ENCODE measurements at places on chromosomes 7 and 10. TPM values are rescaled to one million over a fixed set of nuclear protein-coding genes. Genes with fewer than 3 reads are reported as not detected.
A peak's percentile ranks its signal among the peaks of the same experiment; 100 is the strongest.

DNA sequence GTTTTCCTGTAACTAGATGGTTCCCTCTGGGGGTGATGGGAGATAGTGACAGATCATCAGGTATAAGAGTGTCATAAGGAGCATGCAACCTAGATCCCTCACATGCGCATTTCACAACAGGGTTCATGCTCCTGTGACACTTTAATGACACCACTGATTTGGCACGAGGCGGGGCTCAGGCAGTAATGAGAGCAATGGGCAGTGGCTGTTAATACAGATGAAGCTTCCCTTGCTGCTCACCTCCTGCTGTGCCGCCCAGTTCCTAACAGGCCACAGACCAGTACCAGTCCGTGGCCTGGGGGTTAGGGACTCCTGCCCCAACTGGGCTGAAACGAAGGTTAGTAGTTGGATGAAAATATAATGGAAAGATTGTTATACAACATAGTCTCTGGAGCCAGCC, 201.6 kb upstream of the LRRN3 start:
- DNase-seq, result no peak

Gene ASZ1
- under 0.01 TPM for total RNA-seq

DNA sequence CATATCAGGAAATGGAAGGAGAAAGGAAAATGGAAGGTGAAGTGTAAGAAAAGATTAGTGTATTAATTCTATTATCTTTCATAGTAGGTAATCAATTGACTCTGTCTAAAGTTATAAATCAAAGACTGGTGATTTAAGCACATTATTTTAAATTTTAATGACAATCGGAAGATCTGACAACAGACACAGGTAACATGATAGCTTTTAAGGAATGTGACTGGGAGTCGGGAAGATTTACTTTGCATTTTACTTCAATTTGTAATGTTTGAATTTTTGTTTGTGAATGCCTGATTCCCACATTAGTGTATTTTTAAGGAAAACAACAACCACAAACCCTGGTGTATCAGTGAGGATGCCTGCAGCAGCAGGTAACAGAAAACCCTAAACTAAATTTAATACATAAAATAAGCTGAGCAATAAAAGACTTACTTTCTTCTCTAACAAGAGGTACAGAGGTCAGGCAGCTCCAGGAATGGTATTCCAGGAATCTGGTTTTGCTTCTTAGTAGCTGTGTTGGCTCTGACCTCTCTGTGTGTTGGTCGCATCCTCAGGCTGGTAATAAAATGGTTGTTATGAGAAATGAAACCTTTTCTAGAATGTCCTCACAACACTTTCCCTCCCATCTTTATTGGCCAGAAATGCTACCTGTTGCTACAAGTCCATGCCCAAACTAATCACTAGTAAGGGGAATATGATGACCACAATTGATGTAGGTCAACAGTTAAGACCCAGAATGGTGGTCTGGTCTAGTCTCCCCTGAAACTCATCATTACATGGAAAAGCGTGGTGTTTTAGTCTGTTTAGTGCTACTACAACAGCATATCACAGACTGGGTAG, 12.2 kb downstream of the DNAJB9 start:
- DNase-seq, result peak; percentile 47

DNA sequence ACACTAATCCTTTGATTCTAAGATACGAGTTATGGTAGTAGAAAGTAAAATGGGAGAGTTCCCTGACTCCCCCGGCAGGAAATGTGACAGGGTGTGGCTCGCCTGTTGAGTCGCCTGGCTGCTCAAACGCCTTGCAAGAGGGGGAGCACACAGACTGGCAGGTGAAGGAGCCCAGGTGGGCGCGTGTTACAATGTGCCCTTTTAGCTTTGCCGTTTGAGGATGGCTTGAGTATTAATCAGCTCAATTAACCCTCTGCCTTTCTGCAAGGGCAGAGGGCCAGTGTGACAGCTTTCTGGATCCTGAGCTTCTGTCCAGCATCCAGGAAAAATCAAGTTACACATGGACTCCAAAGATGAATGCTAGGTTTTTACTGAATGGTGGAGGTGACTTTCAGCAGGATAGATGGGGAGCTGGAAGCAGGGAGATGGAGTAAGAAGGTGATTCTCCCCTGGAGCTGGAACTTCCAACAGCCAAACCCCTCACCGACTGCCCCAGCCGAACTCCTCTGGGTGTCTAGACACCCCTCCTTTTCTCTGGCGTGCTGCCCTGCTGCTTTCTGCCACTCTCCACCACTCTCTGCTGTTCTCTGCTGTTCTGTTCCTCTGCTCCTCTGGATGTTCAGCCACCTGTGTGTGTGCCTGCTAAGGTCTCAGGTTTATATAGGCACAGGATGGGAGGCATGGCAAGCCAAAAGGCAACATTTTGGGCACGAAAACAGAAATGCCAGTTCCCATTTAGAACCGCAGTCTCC, 548.8 kb upstream of the KCND2 start:
- DNase-seq, result no peak

- DNase-seq, result no peak
These were observed 382.7 kb upstream of the RNF32 start for GRCh38 chr7:156257904-156258303.

- DNase-seq, result no peak
These were observed 1.4 kb upstream of the CDCA7L start for GRCh38 chr7:21947056-21947455.

Gene GSDME
- total RNA-seq, result 46.4 TPM

- DNase-seq, result no peak
These were observed 96.1 kb downstream of the FAM53B start for GRCh38 chr10:124648131-124648475.

DNA sequence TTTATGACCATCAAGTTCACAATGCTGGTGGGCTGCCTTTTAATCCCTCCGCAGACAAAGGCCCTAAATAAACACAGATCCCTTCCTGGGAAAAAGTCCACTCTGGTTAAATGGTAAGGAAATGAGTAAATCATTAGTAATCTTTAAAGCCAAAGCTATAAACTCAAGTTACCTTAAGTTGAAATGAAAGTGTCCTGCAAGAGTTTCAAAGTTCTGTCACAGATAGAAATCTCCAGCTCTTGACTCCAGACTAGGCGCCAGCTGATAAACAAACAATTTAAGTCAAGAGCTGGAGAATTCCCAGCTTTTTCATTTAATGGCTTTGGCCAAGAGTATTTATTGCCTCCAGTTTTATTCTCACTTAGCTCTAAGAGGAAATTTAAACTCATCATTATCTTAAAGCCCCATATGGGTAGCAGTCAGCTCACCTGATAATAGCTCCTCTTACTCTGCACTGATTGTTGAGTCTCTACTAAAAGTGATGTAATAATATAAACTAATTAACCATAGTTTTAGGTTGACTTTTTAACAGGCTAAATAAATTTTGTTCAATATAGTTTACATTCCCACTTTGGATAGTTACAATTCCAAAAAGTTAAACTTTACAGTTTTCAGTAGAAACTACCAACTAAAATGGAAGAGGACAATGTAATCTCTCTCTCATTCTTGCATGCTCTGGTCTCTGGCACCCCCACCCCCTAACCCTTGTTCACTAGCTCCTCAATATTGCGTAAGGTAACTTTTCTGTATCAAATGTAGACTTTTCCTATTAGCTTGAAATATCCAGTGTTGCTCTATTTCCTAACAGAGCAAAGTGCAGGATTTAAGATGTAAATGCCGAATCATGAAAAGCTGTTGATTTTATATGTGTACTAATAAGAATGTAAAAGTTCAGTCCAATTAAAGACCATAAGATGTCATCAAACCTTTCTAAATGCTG, 56.1 kb downstream of the HIBADH start:
- peak; percentile 89 for DNase-seq

Gene CFAP46
- under 0.01 TPM for total RNA-seq

GRCh38 chr7:1238931-1239802, 6.5 kb downstream of the UNCX start:
- DNase-seq, result no peak

- no peak for DNase-seq
These were observed 86.0 kb downstream of the ARID5B start for GRCh38 chr10:61987537-61987936.

Gene TIMM23
- 62.2 TPM for total RNA-seq

- DNase-seq, result no peak
These were observed 42.8 kb upstream of the DNAAF5 start for GRCh38 chr7:683526-684205.

Gene CADPS2
- 27.2 TPM for total RNA-seq

Gene TPST1
- 131 TPM for total RNA-seq

GRCh38 chr7:28069807-28070206, 110.8 kb downstream of the JAZF1 start:
- DNase-seq, result peak; percentile 92

DNA sequence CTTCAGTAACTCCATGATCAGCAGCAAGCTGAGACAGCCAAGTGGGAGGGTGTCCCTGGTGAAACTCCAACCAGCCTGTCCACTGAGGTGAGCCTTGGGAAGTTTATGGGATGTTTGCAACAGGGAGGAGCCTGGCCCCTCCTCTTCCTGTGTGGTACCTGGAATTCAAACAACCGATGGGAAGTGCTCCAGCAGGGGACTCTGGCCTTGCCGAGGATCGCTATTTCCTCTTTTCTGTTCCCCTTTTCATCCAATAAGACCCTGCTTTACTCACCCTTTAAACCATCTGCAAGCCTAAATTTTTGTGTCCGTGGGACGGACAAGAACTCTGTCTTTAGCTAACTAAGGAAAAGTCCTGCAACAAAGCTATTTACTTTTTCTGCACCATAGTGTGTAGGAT, 491.1 kb upstream of the ZMIZ1 start:
- no peak for DNase-seq

GRCh38 chr10:110444004-110444337, 53.7 kb upstream of the DUSP5 start:
- no peak for DNase-seq
